ENCODE measurements at places on chromosomes 4 and X. TPM values are rescaled to one million over a fixed set of nuclear protein-coding genes. Genes with fewer than 3 reads are reported as not detected.

DNA sequence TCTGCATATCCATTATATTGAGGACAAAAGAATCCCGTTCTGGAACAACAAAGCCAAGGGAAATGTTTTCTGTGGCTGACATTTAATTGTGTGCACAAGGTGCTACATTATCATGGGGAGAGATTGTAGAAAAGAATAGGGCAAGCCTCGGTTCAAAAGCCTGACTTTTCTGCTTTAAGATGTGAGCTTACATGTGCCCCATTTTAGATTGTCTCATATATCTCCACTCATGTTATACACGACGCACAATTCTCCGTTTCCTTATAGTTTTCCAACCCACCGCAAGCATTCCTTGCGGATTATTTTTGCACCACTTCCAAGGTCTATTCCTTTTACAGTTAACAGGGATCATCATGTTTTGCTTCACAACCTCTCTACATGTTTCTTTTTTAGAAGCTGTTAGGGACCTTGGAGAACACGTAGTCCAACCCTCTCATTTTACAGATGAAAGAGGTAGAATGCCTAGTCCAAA lies 99.6 kb upstream of the MAML3 start:
- no peak for DNase-seq

GRCh38 chr4:177267911-177268310 lies 41.8 kb upstream of the NEIL3 start:
- no peak for DNase-seq

DNA sequence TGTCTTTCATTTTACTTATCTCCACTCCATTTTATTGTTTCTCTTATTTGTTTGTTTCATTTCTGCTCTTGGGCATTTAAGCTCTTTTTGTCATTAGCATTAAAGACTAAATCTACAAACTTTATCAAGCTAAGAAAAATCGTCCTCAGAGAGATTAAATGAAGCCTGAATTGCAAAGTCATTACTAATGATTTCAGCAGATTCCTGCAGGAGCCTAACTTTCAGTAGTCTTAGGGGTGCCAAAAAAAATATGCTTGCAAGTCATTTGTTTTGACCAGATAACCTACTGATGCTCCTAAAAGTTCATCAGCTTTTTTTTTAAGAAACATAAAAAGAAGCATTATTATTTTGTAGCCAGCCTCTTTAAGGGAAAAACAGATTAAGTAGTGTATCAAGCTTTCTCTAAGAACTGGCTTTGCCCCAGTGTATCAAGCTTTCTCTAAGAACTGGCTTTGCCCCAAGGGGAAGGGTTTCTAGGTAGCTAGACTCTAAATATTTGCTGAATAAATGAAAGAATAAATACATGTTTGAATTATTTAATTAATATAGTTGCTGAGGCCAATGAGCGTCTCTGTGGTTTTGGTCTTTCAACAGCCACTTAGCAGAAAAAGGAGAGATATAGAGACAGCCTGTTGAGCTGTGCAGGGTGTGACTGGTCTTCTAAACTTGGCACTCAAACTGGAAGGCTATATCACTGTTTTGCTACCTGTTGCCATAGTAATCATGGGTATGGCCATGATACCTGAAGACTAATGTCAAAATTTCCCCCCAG lies 174.2 kb downstream of the BTC start:
- DNase-seq = no peak

DNA sequence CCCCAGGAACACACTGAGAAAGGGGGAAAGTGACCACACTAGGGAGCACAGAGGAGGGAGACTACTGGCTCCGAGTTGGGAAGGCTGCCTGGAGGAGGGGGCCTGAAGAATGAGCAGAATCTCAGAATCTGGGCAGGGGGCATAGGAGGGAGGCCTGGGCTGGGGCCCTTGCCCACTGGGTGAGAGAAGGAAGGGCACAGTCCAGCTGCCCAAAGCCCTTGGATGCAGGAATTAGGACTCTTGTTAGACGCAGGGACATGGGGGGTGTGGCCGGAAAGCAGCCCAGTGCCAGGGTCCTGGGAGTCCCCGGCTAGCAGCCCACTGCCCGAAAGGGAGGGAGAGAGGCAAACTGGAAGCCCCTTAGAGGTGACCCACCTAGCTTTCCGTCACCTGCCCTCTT lies 1.9 kb upstream of the DUSP9 start:
- no peak for DNase-seq

- peak; percentile 15 for DNase-seq
Observed at GRCh38 chr4:92307866-92308265, 4.1 kb downstream of the GRID2 start.

GRCh38 chr4:77821775-77822174 lies 2.6 kb upstream of the CNOT6L start:
- DNase-seq = no peak

DNA sequence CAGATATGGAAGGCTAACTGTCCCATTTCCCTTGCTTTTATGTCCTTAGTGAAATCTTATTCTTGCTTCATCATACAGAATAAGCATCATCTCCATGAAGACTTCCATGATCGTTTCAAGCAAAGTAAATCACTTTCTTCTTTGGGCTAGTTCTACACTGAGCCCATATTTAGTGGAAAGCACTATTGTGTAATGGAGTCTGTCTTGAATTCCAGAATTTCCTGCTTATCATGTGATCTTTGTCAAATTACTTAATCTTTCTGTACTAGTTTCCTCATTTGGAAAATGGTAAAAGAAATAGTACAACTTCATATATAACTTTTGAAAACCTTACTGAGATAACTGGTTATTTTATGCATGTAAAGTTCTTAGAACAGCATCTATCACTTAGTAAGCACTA lies 7.6 kb downstream of the ANAPC10 start:
- DNase-seq = no peak

DNA sequence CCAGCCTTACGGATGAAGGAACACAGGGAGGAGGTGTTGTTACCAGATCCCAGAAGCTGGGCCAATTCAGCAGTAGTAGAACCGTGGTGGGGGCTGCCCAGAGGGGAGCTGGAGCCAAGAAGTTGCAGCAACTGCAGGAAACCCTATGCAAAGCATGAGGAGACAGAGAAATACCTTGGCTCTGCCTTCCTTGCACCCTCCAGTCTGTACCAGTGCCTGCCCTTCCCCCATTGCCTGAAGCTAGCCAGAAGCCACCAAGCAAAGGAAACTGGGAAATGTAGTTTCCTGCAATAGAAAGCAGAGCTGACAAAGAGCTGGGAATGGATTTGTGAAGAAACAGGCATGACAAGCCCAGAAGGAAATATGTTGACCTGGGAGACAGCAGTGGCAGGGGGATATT lies 108.7 kb upstream of the FUNDC1 start:
- peak; percentile 15 for DNase-seq

GRCh38 chr4:38811297-38811696 lies 6.7 kb upstream of the TLR1 start:
- no peak for DNase-seq

DNA sequence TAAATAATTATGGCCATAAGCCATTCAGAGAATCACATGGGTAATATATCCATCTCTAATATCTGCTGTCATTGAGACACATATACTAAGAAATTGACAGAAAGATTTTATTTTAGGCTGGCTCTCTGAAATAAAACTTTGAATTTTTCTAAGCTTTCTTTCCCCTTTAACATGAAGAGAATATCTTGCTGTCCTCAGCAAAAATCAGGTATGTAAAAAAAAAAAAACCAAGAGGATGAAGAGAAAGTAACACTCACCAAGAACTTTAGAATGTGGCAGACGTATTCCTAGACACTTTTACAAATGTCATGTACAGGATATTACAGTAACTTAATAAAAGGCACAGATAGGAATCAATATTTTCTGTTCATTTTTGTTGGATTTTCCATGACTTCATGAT lies 65.8 kb downstream of the EPHA5 start:
- DNase-seq = no peak

DNA sequence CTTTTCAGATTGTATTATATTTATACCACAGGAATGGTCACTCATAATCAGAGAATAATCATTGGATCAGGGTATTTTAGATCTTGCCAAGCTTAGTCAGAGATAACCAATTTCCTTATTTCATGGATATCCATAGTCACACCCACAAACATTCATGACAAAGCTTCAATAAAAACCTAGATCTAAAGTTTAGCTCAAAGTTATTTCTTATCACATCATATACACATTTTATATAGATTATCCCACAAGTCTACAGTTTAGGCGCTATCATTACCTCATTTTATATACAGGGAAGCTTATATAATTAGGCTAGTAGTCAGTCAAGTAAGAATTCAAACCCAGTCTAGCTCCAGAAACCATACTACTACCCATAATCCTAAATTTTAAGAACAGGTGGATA lies 82.3 kb downstream of the SLC10A7 start:
- DNase-seq = no peak

- peak; percentile 93 for DNase-seq
Observed at GRCh38 chr4:80184053-80184824, 13.1 kb upstream of the PRDM8 start.

GRCh38 chr4:153065276-153065675 lies 129.2 kb downstream of the FHDC1 start:
- DNase-seq = no peak

DNA sequence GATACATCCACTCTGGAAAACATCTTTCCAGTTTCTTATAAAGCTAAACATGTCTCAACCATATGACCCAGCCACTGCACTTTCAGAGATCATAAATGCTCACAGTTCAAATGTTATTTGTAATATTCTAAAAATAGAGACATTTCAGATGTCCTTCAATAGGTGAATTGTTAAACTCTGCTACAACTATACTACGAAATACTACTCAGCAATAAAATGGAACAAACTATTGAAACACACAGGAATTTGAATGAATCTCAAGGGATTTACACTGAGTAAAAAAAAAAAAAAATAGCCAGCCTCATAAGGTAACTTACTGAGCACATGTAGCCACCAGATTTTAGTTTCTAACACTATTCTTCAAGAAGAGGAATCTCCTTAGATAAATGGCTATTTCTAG lies 253.9 kb downstream of the PCDH18 start:
- DNase-seq = no peak

GRCh38 chrX:144616317-144616716 lies 631.0 kb upstream of the SPANXN1 start:
- no peak for DNase-seq

- peak; percentile 67 for DNase-seq
Observed at GRCh38 chr4:148716431-148717052, 274.3 kb upstream of the NR3C2 start.

DNA sequence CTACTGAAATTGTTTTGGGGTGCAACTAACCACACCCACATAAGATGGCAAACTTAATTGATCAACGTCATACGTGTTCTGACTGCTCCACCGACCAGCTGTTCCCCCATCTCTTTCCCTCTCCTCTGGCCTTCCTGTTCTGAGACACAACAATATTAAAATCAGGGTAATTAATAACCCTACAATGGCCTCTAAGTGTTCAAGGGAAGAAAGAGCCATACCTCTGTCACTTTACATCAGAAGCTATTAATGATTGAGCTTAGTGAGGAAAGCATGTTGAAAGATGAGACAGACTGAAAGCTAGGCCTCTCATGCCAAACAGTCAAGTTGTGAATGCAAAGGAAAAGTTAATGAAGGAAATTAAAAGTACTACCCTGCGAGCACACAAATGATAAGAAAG lies 173.9 kb upstream of the FTHL17 start:
- no peak for DNase-seq

DNA sequence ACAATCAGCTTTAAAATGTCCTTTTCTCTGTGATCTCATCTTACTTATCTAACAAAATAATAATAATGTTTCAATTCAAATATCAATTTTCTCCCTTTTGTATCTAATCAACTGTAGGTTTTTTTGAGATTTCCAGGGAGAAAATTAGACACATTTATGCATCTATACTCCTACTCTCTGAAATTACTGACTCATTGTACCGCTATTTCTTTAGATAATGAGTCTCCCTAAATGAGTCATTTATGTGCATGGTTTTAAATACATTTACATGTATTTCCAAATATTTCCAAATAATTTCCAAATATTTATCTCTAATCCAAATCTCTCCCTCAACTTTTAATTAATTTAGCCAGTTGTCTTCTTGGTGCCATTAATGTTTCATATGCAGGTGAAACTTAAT lies 621.0 kb downstream of the TECRL start:
- no peak for DNase-seq

DNA sequence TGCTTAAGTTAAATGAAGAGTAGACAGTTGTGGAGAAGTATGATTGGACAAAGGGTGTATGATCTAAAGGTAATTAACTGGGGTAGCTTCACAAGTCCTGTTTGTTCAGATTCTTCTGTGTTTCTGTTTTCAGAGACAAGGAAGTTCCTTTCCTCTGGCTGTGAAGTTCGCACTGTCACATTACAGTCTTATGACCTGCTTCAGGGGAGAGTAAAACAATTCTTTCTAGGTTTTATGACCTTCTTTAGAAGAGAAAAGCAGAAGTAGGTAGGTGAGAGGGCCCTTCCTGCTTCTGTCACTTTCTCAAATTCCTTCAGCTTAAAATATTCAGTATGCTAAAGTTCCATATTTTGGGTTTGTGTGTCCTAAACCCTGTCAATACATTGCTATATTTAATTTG lies 211.9 kb downstream of the SOX3 start:
- DNase-seq = no peak

GRCh38 chr4:158726633-158727032 lies 3.4 kb upstream of the PPID start:
- no peak for DNase-seq

GRCh38 chr4:74217365-74217764 lies 59.4 kb downstream of the MTHFD2L start:
- DNase-seq = no peak

DNA sequence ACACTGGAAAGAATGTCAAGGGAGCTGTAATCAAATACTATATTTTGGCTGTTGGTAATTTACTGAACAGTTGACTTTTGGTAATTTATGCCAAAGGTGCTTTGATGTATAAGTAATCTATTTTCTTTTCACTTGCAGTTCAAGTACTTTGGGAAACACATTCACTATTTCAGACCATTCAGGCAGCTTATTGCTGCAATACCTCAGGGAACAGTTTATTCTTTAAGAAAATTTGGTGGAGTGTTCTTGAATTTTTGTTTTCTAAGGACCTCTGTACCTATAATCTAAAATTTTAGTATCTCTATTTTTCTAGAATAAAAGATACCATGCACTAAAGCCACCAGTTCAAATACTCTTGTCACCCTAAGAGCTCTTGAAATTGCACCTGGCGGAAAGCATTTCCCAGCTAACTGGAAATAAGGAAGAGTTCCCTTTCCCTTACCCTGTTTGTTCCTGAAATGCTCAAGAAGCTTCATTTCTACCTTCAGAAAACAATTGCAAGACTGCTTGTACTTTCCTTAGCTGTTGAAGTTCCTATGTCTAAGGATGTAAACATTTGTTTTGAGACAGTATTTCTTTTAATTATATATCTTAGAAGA lies 633.5 kb upstream of the FAT1 start:
- DNase-seq = no peak

DNA sequence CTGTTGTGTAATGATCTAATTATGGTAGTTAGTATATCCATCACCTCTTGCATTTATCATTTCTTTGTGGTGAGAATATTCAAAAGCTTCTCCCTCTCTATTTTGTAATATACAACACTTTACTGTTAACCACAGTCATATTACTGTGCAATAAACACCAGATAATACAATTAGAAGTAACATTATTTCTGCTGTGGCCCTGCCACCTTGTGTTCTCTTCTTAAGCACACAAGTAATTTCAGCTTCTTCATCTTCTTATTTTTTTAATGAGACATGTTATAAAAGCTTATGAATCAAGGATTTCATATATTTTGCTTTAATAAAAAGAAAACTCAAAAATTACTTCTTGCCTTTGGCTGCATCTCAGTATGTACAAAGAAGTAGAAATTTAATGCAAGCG lies 675.2 kb upstream of the INTU start:
- no peak for DNase-seq

The SLC38A5 gene
- 2.3 TPM for total RNA-seq

The AVPR2 gene
- total RNA-seq = not detected

The FOXP3 gene
- total RNA-seq = 0.19 TPM

The LRP2BP gene
- total RNA-seq = 1.3 TPM

The CLNK gene
- total RNA-seq = not detected

The APELA gene
- total RNA-seq = 10.9 TPM

The PRRG1 gene
- total RNA-seq = 8.7 TPM

The PPEF2 gene
- total RNA-seq = not detected

The TECRL gene
- total RNA-seq = not detected

Measured in neural progenitor cell (in vitro differentiated cells).